NCI-H1092 (cell line): ENCODE measurements at places on chromosomes 3 and 15.

- no peak for DNase-seq
These were observed 51.8 kb downstream of the ADCY5 start for GRCh38 chr3:123397050-123397590.

DNA sequence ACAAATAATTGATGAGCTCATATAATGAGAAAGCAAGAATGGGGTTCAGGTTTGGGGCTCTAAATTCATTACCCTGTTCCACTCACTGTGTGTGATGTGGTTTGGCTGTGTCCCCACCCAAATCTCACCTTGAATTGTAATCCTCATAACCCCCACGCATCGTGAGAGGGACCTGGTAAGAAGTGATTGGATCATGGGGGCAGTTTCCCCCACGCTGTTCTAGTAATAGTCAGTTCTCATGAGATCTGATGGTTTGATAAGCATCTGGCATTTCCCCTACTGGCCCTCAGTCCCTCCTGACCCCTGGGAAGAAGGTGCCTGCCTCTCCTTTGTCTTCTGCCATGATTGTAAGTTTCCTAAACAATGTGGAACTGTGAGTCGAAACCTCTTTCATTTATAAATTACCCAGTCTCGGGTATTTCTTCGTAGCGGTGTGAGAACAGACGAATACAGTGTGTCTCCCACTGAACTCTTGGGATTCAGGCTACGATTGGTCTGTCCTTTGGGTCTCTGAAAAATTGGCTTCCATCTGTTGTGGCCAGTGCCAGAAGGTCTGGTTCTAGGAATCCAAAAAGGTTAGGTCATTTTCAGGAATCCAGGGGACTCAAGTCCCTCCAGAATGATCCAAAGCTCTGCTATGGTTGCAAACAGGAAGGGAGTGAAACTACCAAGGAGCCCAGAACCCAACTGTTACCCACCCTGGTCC is 87.7 kb downstream of the XXYLT1 start:
- no peak for DNase-seq

- DNase-seq = no peak
These were observed 71.6 kb downstream of the KAT2B start for GRCh38 chr3:20111836-20112235.

- no peak for DNase-seq
These were observed 19.8 kb upstream of the MTHFS start for GRCh38 chr15:79916502-79917132.

GRCh38 chr3:57627976-57628375 is 30.8 kb upstream of the ARF4 start:
- DNase-seq = no peak

GRCh38 chr3:188338086-188338485 is 184.1 kb downstream of the LPP start:
- DNase-seq = no peak

GRCh38 chr3:128402319-128402718 is 64.4 kb downstream of the DNAJB8 start:
- no peak for DNase-seq

DNA sequence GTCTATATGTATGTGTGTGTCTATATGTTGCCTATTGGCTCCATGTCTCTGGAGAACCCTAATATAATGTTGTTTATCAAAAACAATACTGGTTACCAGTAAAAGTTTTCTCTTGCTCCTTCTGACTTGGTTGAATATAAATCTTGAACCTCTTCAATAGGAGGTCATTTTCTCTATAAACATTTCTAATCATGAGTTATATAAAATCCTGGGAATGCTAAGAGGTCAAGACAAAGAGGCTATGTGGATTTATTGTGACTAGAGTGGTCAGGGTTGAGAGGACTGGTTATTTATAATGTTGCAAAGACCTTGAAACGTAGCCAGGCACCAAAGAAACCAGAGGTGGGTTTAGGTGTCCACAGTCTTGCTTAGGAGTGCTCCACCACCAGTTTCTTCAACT is 1.2 kb upstream of the MINDY4B start:
- no peak for DNase-seq

- DNase-seq = peak; percentile 27
These were observed at the start of gene DIS3L for GRCh38 chr15:66293419-66294156. TSS of gene DIS3L (plus strand) at chr15:66293568. CDS start at chr15:66293597, 29 bp downstream.

DNA sequence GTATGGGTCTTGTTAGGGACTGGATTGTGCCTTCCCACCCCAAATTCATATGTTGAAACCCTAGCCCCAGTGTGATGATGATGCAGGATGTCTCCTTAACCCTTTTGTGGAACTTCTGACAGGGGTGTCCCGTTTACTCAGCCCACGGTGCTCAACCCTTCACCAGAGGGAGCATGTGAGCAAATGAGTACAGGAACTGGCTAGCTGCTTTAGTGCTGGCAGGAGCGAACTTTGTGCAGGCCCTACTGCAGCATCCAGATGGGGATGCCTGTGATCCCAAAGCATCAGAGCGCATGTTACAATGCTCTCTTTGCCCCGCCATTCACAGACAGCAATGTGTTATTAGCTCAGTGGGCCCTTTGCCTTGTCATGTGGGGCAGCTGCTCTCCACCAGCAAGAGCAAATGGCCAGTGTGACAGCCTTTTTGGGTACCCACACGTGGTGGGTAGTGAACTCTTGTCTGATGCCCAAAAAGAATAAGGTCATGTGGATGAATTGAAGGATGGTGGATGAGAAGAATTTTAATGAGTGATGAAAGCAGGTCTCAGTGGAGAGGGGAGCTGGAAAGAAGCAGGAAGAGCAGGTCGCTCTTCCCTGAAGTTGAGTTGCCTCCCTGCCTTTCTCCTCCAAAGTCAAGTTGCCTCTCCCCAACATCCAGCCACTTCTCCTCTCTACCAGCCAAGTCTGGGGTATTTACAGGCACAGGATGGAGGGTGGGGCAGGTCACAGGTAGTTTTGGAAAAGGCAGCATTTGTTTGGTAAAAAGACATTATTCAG is 63.3 kb upstream of the STRIT1 start:
- no peak for DNase-seq

DNA sequence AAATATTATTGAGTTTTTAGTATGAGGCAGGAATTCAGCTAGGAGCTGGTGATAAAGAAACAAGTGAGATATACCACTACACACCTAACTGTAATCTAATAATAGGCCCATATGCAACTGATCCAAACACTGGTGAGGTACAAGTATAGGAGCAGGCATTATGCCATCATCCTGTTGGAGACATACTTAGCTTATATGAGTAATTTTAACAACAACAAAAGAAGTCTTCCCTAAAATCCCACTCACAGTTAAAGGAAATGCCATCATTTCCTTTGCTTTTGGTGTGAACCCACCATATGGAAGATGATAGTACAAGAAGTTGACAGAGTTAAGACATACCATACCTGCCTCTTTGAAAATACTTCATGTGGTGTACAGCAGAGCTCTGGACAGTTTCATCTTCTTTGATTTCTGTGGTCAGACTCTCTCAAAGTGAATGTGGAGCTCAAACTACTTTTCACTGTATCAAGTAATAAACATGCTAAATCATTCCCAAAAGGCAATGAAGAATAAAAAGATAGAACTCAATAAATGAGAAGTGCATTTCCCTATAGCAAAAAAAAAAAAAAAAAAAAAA is 85.5 kb downstream of the CD200R1L start:
- no peak for DNase-seq

- no peak for DNase-seq
These were observed 18.2 kb downstream of the CSNK1G1 start for GRCh38 chr15:64337761-64338160.

DNA sequence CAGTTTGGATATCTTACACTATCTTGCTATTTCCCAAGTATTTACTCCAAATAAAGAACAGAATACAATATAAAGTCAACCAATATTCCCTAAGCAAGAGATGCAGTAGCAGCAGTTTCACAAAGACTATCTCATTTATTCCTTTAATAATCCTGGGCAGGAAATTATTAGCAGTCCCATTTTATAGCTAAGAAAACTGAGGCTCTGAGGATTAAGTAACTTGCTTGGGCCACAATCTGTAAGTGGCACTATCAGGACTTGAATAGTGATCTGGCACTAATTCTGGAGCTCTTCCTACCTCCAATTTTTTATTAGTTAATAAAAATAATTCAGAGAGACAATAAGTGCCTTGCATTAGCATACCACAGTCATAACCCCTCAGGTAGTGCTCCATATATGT is 611.7 kb downstream of the MCTP2 start:
- no peak for DNase-seq

DNA sequence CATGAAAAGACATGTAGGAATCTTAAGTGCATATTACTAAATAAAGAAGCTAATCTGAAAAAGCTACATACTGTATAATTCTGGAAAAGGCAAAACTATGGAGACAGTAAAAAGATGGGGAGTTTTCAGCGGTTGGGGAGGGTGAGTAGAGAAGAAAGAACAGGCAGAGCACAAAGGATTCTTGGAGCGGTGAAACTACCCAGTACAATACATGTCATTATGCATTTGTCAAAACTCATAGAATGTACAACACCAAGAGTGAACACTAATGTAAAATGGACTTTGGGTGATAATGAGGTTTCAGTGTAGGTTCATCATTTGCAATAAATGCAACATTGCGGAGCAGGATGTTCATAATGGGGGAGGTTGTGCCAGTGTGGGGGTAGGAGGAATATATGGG is 45.5 kb upstream of the CMSS1 start:
- no peak for DNase-seq

DNA sequence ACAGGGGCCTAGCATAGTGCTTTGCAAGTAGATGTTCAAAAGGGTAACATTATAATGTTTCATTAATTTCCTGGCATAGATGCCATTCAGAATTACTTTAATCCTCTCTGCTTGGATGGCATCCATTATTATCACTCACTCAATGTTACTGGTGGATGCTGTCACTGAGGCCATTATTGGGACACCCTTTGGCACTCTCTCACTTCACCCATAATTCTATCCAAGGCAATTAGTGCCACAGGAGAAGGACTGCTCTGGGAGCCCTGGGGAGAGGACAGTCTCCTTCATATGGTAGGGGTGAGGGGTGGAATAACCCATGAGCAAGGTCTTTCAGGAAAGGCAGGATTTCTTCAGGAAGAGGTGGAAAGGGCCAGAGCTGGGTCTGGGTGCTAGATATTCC is 28.7 kb upstream of the SLC28A1 start:
- no peak for DNase-seq

DNA sequence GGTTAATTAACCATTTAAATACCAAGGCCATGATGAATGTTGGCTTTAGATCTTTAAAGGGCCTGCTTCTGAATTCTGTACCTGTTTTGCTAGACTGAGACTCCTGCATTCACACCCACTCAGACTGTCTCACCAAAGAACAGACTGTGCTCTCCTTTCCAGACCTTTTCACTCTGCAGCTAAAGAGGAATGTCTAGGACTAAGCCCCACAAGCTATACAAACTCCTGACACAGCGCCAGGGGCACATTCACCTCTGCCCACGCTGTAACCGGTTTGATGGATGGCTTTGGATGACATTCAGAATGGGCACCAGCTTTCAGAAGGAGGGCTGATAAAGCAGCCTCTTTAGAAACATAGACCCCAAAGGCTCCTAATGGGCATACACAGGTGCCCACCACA is 200.1 kb downstream of the KCNMB2 start:
- no peak for DNase-seq

DNA sequence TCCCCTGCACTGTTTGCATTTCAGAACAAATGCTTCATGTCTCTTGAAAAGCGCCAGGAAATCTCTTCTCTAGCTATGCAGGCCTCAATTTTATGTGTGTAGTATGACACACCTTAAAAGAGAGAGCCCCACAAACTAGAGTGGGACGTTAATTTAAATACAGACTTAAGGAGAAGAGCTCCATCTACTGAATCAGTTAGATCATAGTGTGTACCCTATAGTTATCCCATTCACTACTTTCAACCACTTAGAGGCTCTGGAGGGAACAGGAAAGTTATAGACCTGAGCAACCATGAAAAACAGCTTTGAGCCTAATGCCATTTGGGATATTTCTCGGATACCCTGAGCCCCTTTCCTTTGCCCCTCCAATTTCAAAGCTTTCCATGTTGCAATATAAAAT is 153.7 kb downstream of the TIGIT start:
- DNase-seq = no peak

DNA sequence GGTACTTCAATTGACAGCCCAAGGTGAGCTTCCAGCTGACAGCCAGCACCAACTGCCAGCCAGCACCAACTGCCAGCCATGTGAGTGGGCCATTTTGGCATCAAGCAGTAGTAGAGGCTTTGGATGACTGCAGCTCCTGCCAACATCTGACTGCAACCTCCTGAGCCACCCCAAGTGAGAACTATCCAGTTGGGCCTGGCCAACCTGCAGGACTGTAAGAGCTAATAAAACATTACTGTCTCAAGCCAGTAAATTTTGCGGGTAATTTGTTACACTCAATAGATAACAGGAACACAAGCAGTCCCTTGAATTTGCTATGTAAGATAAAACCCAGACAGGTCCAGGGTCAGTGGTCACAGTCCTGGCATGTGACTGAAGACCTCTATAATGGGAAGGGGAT is 29.7 kb downstream of the EPHB1 start:
- no peak for DNase-seq

DNA sequence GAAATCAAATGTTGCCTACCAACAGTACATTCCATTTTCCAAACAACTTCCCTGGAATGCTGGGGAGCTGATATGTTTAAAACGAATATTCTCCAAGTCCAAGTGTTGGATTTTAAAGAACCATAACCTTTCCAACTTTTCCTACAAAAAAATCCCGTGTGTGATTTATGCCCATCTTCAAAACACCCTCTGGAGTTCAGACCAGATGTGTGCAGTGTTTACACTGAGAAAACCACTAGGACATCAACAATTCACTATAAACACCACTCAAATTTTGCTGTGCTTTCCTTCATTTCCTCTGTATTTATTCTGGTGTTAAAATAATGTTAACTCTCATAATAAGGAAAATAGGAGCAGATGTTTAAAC is 2.4 kb downstream of the VGLL4 start:
- no peak for DNase-seq

DNA sequence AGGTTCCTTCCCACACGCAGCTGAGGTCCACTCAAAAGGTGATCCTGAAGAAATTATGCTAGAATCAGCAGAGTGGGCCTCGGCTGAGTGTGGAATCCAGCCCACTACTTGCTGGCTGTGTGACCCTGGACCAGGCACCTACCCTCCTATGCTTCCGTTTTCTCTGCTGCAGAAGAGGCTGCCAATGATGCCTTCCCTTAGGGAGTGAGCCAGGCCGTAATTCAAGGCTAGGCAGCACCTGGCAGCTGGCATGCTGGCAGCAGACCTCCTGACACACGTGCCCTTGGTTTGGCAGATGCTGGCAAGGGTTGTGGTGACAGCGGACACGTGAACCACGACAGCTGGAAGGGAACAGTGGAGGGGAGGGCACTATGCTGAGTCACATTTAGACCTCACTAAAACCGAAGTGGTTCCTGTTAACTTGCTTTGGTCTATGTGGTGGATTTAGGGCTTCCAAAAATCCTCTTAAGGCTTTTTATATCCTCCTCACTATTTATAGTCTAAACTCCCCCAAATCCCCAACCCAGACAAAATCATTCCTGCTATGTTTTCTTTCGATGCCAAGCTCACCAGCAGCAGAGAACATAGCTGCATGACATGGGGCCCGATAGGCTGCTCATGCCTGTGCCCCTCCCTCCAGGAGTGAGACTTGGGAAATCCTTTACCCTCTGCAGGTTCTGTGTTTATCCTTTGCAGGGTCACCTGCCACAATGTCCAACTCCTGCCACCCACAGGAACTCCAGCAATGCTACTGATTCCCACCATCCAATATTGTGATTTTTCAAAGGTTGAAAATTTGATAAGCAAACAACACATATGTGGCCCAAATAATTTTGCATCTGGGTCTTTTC is 10.6 kb upstream of the PCSK6 start:
- peak; percentile 61 for DNase-seq
